ENCODE measurements at places on chromosomes 5 and 9. TPM values are rescaled to one million over a fixed set of nuclear protein-coding genes. Genes with fewer than 3 reads are reported as not detected.
A peak's percentile ranks its signal among the peaks of the same experiment; 100 is the strongest.

DNA sequence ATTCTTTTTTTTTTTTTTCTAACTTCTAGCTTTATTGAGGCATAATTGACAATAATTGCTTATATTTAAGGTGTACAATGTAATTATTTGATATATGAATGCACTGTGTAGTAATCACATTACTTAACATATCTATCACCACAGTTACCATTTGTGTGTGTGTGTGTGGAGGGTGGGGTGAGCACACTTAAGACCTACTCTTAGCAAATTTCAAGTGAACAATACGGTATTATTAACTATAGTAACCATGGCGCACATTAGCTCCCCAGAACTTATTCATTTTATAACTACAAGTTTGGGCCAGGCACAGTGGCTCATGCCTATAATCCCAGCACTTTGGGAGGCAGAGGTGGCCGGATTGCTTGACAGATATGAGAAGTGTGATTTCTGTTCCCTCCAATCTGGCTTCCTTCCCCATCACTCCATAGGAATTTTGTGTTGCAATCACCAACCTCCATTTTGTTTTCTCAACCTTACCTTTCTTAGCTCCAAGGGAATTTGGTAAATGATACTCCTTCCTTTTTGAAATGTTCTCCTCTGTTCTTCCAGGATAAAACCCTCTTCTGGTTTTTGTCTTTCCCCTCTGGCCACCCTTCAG lies 14.9 kb downstream of the TXN start:
- peaks cover 3% of the 10 kb centered on the region for H3K36me3 ChIP-seq
- DNase-seq, result no peak
- no peak overlapping the region for H3K27ac ChIP-seq
- H3K27me3 ChIP-seq, result no peaks in the 10 kb centered on the region
- no peak overlapping the region for H3K4me3 ChIP-seq

GRCh38 chr9:71285191-71285656 lies 163.8 kb upstream of the TRPM3 start:
- H3K4me3 ChIP-seq, result no peak overlapping the region
- H3K27ac ChIP-seq, result no peak overlapping the region
- DNase-seq, result peak; percentile 63
- H3K27me3 ChIP-seq, result peaks cover 10% of the 10 kb centered on the region

GRCh38 chr5:14513266-14513665 lies 68.3 kb upstream of the OTULINL start:
- H3K4me3 ChIP-seq, result no peak overlapping the region
- H3K4me1 ChIP-seq, result no peaks in the 10 kb centered on the region
- no peaks in the 10 kb centered on the region for H3K36me3 ChIP-seq
- no peak for DNase-seq
- no peak overlapping the region for H3K27ac ChIP-seq

The PCDHGA2 gene
- 0.16 TPM for total RNA-seq

The SLC23A1 gene
- 0.34 TPM for total RNA-seq

The FAM81B gene
- not detected for total RNA-seq

The GCNT4 gene
- total RNA-seq, result 23.5 TPM

Measured in naive thymus-derived CD8-positive, alpha-beta T cell (primary cell).